ENCODE measurements at places on chromosomes 6 and 20. TPM values are rescaled to one million over a fixed set of nuclear protein-coding genes. Genes with fewer than 3 reads are reported as not detected.

DNA sequence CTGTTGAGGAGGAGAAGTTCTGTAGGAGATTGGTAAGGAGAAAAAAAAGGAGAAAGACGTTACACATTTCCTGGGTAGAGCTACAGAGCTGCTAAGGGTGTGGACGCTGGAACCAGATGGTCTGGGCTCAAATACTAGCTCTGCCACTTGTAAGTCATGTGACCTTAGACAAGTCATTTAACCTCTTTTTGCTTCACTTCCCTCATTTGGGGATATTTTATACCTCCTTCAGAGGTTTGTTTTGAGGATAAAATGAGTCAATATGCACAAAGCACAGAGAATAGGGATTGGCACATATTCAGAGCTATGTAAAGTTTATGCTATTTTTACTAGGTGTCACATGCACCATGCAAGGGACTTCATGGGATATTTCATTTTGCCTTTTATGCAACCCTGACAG lies 708.8 kb downstream of the DHX35 start:
- no peak for DNase-seq

DNA sequence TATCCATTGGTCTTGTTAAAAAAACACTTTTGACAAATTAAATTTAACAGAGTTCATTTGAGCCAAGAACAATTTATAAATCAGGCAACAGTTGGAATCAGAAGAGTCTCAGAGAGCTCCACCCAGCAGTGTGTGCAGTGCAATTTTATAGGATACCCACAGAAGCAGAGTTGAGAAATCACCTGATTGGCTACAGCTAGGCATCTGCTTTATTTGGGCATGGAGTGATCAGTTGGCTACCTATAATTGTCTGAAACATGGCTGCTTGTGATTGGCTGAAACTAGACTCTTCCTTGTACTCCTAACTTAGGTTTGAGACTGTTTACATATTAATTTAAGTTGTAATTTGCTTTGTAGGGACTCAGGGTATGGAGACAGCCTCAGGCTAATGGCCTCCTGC lies 12.0 kb downstream of the PGK2 start:
- DNase-seq = no peak

DNA sequence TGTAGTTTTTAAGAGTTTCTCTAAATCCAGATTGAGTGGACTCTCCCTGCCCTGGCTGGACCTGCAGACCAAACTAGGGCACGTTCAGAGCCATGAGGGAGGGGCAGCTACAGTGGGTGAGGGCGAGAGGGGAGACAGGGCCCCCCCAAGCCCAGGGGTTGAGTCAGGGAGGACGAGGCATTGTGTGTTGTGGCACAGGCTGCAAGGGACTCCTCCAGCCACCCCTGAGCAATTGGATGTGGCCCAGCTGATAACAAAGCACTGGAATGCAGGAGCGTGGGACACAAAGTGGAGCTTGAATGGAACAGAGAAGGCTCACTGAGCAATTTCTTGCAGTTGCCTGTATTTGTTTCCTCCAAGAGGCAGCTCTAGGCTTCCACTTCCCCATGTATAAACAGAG lies 43.5 kb upstream of the MYL9 start:
- DNase-seq = no peak

DNA sequence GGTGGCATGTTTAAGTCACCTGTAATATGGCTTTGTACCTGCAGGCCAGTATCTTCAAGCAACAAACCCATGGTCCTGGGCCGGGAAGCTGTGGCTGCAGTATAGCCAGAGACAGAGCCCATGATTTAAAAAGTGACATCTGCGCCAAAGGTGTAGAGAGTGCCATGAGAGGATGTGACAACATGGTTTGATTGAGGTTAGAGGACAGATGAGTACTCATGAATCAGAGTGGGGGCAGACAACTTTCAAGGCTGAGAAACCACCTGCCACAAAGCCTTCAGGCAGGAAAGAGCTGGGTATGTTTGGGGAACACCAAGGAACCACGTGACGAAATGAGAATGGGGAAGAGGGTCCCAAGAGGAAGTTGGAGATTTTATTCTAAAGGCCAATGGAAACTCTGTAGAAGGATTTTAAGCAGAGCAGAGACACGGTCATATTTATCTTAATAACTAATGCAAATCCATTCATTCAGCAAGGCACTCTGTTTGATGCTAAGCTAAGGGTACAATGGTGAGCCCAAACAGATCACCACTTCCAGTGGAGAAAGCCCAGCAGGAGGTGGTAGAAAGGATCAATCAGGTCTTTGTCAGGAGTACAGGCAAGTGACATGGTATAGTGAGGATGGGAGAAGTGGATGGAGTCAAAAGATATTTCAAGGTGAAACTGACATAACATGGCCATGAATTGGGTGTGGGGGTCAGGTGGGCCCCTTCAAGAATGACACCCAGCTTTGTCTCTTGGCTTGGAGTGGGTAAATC lies 3.4 kb upstream of the MICAL1 start:
- no peak for DNase-seq

MAS1 gene
- total RNA-seq = not detected
